ENCODE measurements at places on chromosomes 11 and 22.
A peak's percentile ranks its signal among the peaks of the same experiment; 100 is the strongest.

DNA sequence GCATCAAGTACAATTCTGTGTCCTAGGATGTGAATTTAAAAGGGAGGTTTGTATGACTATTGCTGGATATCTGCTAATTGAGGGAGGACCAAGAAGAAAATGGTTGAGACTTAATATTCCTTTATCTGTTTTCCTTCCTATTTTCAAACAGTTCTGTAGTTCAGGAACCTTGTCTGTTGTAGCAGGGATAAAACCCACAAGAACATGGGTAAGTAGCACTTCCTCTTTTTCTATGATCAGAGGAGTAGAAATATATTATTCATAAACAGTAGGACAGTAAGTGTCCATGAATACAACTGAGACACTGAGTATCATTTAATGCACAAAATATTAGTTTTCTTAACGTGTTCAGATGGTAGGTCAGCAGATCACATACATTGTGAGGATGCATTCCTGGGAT is 7.6 kb downstream of the MS4A3 start:
- no peak for DNase-seq

- no peak for DNase-seq
Observed at GRCh38 chr11:63917692-63918506, 935 bp upstream of the RCOR2 start.

DNA sequence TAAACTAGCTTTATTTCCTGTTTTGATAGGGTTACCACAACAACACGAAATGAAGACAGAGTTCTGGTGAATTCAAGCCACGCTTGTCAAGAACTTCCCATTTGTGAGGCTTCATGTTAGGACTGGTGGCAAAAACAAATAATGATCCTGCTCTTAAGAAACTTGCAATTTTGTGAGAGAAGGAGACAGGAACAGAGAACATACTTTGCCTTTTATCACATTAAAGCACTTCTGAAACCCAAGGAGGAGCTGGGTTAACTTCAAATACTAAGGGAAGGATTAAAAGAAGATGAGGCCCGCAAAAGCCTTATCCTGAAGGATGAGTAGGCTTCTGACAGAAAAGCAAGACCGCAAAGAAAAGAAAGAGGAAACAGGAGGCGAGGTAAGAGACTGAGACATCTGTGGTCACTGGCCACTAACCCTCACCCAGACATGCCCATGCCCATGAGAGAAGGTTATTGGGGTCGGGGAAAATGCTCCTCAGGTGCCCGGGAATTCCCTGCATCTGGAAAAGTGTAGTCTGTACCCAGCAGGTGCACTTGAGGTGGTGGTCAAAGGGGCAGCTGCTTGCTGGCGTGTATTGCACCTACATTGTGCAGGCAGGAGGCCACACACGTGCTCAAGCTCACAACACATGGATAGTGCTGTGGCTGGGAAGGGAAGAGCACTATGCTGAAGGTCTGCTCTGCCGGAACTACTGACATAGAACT is 50.5 kb downstream of the MAPK1 start:
- DNase-seq: peak; percentile 67

DNA sequence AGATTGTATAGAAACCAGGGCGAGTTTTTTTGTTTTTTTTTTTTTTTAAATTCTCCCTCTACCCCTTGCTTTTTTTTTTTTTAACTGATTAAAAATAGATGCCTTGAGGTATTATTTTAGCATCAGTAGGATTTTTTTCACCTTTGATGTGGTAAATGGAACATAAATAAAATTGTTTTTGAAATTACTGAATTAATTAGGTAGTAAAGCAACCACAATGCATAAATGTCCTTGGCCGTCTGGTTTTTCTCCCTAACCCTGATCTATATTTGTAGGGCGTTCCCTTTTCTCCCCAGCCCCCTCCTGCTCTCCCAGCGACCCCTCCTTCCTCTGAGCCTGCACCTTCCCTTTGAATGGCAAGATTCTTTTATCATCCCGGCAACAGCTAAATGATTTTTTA is 107.8 kb downstream of the ZBTB16 start:
- no peak for DNase-seq

DNA sequence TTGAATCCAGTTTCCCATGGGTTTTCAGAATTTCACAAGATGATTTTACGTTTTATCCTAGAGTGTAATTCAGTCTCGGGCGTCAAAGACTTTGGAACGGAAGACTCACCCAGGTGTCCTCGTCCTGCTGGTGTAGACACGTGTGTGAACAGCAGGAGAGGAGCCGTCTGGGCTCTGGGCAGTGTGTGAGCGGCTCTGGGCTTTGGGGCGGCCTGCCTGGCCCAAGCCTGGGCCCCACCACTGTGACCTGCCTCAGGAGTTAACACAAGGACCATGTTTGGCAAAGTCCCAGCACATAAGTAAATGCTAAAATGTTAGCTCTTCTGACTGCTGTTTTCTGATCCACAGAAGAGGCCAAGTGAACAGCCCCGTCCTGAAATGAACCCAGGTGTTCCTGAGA is 1093.3 kb downstream of the BRD1 start:
- DNase-seq: no peak

GRCh38 chr11:109619498-109619897 is 197.5 kb downstream of the C11orf87 start:
- no peak for DNase-seq

DNA sequence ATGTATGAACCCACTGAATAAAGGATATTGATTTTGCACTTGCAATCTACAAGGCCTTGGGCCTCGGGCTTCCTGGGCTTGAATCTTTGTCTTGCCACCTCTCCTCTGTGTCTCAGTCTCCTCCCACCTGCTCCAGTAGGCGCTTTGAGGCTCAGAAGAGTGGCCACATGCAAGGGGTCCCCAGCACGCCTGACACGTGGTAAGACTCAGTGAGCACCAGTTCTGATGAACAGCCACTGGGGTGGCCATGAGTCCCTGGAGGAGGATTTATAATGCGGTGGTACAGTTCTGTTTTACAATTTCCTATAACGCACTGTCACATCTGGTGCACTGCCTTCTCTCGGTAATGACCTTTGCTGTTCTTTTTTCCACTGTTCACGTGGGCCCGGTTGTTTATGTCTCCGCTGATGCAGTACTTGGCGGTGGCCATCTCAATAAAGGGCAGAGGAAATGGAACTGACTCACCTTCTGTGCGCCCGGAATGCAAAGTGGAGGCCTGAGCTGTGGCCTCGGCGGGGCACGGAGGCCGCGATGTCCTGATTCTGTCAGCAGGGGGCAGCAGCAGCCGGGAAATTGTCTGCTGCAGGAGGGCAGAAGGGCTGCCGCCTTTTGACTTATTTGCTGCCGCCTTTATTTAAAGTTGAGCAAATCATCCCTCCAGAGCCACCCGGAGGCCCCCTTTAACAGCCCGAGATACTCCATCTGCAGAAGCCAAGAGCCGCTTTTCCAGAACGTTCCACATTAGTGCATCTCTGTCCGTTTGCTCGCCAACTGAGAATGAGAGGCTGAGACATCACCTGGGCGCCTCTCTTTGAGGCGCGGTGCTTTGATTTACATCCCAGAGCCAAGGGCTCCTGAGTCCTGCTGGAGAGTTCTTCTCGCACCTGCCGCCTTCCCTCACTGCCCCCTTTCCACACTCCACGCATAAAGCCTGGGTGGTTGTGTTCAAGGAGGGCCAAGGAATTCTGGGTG is 6.0 kb upstream of the IFT27 start:
- peak; percentile 76 for DNase-seq

DNA sequence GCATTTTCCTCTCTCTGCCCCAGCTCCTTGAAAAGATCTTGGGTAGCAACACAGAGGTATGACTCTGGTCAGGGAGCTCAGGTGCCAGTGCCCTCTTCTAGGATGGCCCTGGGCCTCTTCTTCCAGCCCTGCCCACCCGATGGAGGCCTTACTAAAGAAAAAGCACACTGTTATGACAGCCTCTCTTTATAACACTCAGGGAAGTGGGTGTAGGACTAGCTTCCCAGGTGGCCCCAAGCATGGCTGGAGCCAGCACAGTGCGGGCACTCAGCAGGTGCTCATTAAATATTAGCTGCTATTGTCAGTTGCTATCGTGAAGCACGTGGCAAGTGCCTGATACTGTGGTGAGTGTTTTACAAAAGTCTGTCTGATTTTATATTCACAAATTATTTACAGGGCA is 127.2 kb upstream of the B3GAT1 start:
- no peak for DNase-seq

DNA sequence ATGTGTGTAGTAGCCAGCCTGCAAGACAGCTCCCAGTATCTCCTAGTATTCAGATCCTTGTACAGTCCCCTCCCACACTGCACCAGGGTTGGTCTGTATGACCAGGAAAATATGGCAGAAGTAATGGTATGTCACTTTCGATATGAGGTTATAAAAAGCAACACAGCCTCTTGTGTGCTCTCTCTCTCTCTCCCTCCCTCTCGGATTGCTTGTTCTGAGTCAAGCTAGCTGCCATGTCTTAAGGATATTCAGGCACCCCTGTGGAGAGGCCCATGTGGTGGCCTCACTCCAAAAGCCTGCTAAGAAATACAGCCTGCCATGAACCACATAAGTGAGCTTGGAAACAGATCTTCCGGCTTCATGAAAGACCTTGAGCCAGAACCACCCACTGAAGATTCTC is 25.4 kb downstream of the FXYD6 start:
- DNase-seq: no peak

- DNase-seq: no peak
Observed at GRCh38 chr11:2766166-2766565, 66.4 kb upstream of the KCNQ1OT1 start.

GRCh38 chr11:119739021-119739703 is 10.2 kb upstream of the NECTIN1 start:
- DNase-seq: no peak

GRCh38 chr11:6737872-6738466 is 33.8 kb downstream of the OR2AG2 start:
- DNase-seq: no peak

GRCh38 chr22:25673713-25674112 is 68.3 kb upstream of the MYO18B start:
- DNase-seq: no peak

- no peak for DNase-seq
Observed at GRCh38 chr11:65778901-65779668, 1.7 kb downstream of the AP5B1 start.

GRCh38 chr11:114295676-114296604 is at the start of gene NNMT:
Gene NNMT (plus strand): TSS chr11:114296399. CDS start chr11:114296557, 158 bp downstream.
- DNase-seq: peak; percentile 92

- no peak for DNase-seq
Observed at GRCh38 chr11:61749591-61750217, 2.7 kb upstream of the MYRF start.

DNA sequence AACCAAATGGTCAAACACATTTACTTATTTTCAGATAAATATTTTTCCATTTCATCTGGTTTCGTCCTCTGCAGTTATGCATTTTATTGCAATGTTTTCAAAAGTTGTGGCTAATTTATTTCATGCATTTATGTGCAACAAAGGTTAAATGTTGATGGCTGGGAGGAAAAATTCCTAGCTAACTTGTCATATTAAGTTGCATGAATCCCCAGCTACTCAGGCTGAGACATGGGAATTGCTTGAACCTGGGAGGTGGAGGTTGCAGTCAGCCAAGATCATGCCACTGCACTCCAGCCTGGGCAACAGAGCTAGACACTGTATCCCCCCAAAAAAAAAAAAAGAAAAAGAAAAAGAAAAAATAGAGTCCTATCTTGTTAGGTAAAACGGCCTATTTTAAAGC is 1862.4 kb upstream of the RAG2 start:
- DNase-seq: no peak

- no peak for DNase-seq
Observed at GRCh38 chr11:122780296-122780949, 57.9 kb upstream of the CRTAM start.

GRCh38 chr22:17087498-17088131 is 2.8 kb downstream of the IL17RA start:
- peak; percentile 65 for DNase-seq

DNA sequence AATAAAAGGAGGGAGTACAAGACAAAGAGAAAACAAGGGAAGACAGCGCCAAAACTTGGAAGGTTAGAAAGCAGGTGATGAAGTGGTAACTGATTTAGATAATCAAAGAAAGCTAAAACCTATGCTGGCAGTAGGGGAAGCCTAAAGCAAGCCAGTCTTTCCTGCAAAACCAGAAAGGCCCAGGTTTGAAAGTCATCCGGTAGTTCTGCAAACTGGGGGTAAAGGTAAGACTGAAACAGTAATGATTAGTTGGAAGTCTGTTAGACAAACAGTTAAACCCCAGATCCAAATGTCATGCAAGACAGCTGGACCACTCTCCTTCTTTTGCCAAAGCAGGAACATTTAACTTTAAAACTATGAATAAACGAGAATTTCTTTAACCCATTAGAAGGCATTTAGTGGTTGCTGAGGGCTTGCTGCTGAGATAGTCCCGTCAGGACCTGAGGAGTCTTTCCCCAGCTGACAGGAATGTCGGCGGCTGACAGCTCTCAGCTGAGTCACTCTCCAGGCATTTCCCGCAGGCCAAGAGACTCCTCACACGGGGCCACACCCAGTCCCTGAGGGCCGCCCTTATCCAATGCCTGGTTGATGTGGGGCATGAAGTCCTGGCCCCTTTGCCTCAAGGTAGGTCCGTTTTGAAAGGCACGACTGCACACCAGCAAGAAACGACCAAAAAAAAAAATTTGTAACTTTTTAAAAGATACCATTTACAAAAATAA is 36.3 kb upstream of the CFAP300 start:
- DNase-seq: peak; percentile 59

- DNase-seq: no peak
Observed at GRCh38 chr22:17540481-17540880, 22.8 kb upstream of the SLC25A18 start.

- no peak for DNase-seq
Observed at GRCh38 chr22:37310815-37311595, 28.7 kb downstream of the CYTH4 start.

GRCh38 chr11:100964435-100964834 is 165.2 kb downstream of the PGR start:
- DNase-seq: peak; percentile 16

DNA sequence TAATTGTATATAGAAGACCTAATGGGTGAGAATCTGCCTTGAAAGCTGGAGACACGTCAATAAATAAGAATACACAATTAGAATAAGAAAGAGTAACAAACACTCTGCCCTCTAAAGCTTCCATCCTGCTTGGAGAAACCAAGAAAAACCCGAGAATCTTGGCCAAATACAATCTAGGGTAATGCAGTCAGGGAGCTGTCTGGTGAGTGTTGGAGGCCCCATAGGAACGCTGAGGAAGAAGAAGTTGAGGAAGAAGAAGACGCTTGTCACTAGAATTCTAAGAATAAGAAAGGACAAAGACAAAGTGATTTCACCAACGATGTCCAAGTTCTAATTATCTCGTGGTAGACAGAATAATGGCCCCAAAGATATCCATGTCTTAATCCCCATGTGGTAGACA is 4485.9 kb upstream of the OR11H1 start:
- no peak for DNase-seq

DNA sequence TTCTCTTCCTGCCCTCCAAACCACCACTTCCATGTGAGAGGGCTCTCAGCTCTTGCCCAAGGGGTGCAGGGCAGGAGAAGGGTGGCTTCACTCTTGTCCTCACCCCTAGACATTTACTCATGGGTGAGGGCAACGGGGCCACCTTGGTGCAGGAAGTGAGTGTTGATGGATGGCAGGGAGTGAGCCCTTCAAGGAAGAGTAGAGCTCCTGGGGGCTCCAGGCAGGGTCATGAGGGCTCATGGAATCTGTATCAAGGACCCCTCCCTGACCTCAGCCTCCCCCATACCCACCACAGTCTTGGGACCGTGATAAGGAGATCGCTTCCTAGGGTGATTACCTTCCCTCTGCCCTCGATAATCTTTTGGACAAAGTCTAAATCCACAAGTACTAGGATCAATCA is 37.8 kb downstream of the TSPAN18 start:
- no peak for DNase-seq

GRCh38 chr11:12902791-12903486 is 106.2 kb upstream of the RASSF10 start:
- DNase-seq: no peak

GRCh38 chr11:944711-945470 is 19.2 kb downstream of the AP2A2 start:
- DNase-seq: no peak

GRCh38 chr11:46632502-46632901 is 15.1 kb downstream of the ATG13 start:
- DNase-seq: no peak

Measured in AG04450 (cell line).